ENCODE measurements at places on chromosomes 12 and 14.

DNA sequence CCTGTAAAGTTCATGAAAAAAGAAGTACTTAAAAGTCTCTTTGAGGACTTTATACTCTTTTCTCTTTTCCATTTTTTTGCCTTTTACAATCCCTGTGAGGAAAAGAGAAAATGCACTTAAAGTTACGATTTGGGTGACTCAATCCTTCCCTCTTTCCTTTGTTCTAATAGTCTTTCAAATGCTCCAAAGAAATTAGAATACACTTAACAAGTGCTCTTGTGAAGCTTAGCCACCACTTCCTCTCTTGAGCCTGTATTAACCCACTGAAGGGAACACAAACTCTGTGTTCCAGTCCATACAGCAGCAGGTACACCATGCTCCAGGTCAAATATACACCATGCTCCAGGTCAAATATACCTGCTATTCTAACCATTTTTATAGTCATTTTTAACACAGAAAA lies 581.1 kb upstream of the MGAT4C start:
- no peak for DNase-seq

DNA sequence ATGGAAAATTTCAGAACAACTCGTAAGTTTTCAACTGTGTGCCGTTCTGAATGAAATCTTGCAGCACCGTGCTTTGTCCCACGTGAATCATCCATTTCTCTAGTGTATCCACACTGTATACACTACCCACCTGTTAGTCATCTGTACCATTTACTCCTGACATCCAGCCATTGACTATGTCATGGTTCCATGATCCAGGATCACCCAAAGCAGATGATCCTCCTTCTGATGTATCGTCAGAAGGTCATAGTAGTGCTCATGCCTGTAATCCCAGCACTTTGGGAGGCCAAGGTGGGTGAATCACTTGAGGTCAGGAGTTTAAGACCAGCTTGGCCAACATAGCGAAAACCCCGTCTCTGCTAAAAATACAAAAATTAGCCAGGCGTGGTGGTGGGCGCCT lies 122.9 kb downstream of the PPHLN1 start:
- DNase-seq = no peak

GRCh38 chr12:55705782-55706402 lies 1.8 kb downstream of the ITGA7 start:
- DNase-seq = no peak

DNA sequence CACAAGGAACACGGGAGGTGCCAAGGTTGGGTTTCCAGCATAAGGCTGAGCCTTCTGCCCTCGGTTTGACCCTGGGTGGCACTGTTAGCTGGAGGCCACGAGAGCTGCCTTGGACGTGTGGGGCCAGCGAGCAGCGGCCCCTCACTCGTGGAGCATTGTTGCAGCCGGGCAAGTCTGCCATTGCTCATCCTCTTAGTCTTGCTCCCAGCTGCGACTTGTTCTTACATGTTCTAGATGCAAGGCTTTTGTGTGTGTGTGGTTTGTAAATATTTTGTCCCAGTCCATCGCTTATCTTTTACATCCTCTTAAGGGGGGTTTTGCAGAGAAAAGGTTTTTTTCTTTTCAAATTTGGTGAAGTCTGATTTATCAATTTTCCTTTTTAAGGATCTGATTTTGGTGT lies 21.1 kb upstream of the C1S start:
- DNase-seq = no peak

GRCh38 chr14:78798757-78799156 lies 628.6 kb downstream of the NRXN3 start:
- DNase-seq = no peak

DNA sequence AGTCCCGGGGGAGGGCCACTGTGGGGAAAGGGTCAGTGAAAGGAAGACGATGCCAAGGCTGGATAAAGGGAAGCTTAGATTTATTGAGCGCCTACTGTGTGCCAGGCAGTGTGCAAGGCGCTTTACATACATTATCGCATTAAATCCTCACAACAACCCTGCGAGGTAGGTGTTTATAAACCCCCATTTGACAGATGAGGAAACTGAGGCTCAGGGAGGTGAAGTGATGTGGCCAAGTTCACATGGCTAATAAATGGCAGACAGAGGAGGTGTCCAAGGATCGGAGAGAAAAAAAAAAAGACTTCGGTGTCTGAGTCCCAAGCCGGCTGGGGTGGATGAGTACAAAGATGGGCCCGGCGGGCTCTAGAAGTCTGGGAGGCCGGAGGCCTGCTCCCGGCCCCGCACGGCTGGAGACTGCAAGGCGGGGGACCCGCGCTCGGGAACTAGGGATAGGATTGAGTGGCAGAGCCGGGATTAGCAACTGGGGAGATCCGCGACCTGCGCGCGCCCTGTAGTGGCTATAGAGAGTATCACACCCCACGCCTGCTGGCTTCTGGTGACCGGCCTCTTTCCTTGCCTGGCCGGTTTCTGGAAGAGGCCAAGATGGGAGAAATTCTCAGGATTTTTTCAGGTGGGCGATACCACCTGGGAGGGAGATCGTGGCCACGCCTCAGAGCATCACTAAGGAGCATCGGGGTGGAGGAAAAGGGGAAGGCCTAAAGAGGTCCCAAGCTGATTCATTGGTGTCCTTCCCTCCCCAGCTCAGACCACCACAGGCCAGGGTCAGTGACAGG lies 3.9 kb downstream of the DDN start:
- peak; percentile 96 for DNase-seq

GRCh38 chr12:29660847-29661246 lies 122.9 kb downstream of the TMTC1 start:
- DNase-seq = no peak

DNA sequence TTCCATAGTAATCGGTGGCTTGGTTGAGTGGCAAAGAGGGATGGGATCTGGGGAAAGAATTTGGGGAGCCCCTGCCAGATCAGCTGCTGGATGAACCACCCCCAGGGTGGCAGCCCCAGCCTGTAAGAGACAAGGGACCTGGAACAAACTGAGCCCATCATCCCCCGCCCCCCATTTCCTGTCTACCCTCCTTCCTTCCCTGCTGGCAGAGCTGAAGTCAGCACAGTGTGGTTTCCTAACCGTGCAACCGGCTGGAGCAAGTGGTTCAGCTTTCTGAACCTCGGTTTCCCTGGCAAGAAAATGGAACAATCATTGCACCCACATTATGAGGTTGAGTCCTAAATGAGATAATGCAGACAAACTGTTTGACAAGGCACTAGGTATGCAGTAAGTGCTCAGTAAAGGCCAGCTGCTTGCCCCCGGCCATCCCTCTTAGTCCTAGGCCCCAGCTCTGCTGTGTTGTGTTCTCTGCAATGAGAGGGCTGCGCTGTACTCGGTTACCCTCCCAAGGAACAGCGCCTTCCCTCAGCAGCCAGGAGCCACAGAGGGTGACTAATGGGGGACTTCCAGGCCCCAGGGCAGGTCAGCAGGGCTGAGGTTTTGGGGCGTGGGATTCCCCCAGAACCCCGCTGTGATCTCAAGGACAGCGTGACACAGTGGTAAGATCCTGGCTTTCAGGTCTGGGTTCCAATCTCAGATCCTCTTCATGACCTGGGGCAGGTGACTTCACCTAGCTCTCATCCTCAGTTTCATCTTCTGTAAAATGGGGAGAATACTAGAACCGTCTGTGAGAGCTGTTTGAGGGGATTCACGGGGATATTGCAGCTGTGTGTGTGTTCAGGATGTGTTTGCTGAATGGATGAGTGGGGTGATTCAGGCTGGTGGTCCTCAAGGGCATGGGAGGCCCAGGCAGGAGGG lies 16.5 kb downstream of the SELPLG start:
- no peak for DNase-seq

GRCh38 chr12:104634044-104634443 lies 177.3 kb downstream of the CHST11 start:
- no peak for DNase-seq

GRCh38 chr14:58633831-58634230 lies 3.9 kb upstream of the DACT1 start:
- peak; percentile 24 for DNase-seq

GRCh38 chr14:93299416-93299815 lies 33.4 kb downstream of the BTBD7 start:
- DNase-seq = no peak

- peak; percentile 32 for DNase-seq
Observed at GRCh38 chr12:89346741-89347324, 5.5 kb downstream of the DUSP6 start.

GRCh38 chr14:61260939-61261776 lies 20.0 kb downstream of the TMEM30B start:
- peak; percentile 56 for DNase-seq

DNA sequence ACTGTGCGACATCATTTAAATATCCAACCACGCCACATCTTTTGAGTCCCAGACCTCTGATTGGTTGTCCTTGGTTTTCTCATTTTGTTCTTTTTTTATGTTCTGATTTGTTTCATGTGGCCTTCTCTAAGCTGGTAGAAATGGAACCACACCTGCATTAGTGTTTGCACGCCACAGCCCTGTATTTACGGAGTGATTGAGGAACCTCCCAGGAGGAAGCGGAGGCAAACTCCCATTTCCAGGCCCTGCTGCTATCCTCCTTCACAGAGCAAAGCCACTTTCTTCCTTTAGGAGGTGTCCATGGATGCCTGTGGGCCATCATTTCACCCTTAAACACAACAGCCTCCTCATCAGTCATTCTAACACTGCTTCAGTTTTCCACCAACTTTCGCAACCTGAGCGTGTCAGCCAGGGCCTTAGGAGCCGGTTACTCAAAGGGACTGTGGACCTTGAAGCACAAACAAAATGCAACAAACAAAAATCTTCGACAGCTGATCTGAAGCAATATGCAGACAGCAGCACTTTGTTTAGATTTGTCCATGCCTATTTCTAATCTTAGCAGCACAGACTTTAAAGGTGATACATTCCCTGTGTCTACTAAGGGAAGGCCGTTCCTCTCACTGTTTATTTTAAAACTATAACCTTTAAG lies 1258.1 kb upstream of the TMEM132C start:
- DNase-seq = no peak

GRCh38 chr12:12985817-12986408 lies 14.2 kb downstream of the HEBP1 start:
- DNase-seq = peak; percentile 47

DNA sequence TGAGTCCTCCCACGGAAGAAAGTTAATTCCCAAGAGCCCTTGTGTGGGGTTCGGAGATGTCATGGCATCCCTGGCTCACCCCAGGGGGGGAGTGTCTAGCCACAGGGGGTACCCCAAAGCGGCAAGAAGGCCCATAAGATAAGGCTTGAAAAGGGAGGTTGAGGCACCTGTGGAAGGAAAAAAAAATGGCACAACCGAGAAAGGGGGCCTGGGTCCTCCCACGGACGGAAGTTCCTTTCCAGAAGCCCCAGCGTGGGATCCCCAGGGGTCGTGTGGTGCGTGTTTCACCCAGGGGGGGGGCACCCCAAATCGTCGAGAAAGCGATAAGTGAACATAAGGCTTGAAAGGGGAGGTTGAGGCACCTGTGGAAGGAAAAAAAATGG lies 266.7 kb downstream of the ALG10 start:
- no peak for DNase-seq

DNA sequence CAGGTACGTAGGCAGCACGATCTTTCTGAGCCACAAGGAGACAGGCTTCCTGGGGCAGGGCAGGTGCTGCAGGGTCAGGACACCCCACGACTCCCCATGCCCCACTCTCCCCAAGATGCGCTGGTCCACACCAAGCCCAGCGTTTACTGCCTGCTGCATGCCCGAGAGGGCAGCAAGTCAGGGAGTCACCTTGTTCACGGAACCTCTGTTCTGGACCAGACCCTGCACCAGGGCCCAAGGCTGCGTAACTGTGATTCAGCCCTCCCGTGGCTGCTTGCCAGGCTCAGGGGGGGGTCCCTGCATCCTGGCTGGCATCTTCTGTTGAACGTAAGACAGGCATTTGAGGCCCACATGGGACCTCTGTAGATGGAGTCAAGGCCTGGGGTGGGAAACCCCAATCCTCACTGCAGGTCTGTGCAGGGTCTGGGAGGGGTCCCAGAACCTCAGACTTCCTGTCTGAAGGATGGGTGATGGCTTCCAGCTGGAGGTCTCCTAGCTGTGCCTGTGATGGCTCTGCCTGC lies 228.6 kb upstream of the RTL1 start:
- DNase-seq = no peak

DNA sequence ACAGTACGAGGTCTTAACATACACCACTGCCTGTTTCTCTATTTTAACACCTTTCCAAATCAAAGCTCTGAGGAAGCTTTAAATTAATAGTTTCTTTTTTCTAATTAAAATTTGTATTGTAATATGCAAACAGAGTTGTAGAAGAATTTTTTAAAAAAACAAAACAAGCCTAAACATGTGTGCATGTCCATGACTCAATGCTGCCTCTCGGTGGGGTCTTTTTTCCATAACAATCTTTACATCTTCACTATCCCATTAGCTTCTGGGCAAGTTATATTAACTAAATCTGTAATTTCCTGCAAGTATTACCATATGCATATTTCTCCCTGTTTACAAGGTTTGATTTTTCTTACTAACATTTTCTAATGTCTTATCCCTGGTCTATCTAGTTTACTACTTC lies 143.9 kb upstream of the NAV3 start:
- no peak for DNase-seq

- DNase-seq = no peak
Observed at GRCh38 chr12:19142499-19142898, 13.0 kb downstream of the PLEKHA5 start.

DNA sequence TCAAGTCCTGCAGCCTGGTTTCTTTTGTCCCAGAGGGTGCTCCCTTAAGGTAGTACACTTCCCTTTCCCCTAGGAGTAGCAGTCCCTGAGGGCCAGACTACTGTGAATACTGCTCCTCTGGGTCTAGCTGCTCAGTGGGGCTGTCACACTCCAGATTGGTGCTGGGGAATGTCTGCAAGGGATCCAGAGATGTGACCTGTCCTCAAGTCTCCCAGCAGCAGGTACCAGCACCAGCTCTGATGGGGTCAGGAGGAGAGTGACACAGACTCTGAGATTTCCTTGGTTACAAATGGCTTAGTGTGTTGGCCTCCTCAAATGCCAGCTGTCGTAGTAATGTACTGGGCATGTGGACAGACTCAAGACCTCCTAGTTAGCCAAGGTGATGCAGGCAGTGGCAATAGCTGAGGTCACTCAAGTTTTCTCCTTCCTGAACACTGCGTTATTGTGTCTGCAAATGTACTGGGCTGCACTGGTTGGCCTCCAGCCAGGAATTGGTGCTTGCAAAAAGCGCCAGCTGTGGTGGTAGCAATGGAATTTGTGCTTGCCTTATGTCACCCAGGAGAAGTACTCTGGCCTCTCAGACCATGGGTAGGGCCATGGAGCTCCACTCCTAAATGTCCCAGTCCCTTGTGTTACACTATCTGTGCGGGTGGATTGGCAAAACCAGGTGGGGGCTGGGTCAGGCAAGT lies 36.4 kb upstream of the AEBP2 start:
- DNase-seq = peak; percentile 41

GRCh38 chr12:124097701-124098100 lies 124.7 kb downstream of the ZNF664 start:
- DNase-seq = peak; percentile 48

All from AG20443 (cell line).